ENCODE measurements at places on chromosomes 11 and 22.
A peak's percentile ranks its signal among the peaks of the same experiment; 100 is the strongest.

- no peak for DNase-seq
Measured at GRCh38 chr11:95584180-95584579, 205.4 kb downstream of the FAM76B start.

DNA sequence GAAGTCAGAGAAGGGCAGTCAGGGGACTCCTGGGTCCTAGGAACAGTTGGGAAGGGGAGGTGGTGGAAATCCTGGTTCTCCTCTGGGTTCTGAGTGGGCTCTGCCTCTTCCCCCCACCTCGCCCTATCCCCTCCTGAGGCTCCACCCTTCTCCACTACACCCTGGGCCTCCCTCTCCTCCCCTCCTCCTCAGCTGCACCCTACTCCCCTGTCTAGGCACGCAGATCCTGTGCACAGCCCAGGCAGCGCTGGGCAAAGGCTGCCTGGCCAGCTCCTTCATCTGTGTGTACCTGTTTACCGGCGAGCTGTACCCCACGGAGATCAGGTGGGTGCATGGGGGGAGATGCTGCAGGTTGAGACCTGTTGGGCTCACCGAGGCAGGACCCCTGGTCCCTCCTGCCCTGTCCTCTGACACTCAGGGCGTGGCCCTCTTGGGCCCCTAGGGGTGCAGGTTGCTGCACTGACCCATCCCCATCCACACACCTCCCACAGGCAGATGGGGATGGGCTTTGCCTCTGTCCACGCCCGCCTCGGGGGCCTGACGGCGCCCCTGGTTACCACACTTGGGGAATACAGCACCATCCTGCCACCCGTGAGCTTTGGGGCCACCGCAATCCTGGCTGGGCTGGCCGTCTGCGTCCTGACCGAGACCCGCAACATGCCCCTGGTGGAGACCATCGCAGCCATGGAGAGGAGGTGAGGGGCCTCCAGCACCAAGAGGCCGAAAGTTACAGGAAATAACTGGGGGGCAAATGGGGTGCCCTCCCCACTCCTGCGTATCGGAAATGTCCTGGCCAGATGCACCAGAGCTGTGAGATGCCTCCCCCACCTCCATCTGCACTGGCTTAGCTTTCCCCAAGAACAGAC is 25.3 kb upstream of the POLA2 start:
- no peak for DNase-seq

DNA sequence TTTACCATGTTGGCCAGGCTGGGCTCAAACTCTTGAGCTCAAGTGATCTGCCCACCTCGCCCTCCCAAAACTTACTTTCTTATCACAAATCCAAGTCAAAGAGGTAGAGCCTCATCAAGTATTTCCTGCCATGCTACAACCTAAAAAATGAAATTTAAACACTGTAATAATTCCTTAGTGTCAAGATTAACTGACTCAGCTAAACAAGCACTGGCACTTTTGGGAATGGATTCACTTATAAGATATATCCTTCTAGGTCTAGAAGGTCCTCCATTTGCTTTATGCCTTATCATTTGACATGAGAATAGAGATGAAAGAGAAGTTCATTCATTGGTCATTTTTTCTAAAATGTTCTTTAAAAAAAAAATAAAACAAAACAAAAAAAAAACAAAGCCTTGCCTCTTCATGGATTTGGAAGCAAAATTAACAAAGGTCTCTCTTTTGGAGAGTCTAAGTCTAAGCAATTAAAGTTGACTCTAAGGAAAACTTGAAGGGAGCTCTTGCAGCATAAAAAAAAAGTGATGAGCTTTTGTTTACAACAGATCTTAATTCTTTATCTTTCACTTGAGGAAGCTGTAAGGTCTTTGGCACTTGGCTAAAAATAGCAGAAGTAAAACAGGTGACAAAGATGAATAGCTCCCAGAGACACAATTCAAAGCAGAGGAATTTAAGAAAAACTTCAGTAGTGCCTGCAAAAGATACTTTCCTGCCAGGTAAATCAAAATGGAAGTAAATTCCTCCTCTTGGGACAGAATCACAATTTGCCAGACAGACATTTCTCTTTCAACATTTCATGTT is 50.3 kb downstream of the CADM1 start:
- DNase-seq = no peak

- no peak for DNase-seq
Measured at GRCh38 chr11:112844517-112844916, 116.7 kb upstream of the NCAM1 start.

DNA sequence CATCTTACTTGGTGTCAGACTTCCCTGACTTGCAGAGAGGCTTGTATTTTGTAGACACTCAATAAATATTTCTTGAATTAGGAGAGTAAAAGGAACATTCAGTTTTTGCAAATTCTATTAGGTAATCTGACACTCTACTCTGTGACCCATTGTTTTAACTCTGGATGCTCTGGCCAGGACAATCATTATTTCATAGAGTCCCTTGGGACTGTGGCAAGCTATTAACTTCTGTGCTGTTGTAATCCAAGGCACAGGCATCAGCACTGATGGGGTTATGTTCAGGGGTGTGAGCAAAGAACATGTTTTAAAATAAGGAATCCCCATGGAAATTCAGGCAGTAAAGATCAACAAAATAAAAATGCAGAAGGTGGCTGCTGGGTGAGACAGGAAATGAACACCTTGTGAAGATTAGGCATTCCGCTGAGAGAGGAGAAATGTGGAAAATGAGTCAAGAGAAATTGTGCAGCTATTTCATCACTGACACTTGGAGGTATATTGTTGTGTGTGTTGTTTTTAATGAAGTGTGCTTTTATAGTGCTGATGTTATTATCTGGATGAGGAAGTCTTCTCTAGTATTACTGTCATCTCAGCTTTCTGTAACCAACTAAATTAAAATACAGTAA is 175.2 kb downstream of the WNT11 start:
- DNase-seq = no peak

DNA sequence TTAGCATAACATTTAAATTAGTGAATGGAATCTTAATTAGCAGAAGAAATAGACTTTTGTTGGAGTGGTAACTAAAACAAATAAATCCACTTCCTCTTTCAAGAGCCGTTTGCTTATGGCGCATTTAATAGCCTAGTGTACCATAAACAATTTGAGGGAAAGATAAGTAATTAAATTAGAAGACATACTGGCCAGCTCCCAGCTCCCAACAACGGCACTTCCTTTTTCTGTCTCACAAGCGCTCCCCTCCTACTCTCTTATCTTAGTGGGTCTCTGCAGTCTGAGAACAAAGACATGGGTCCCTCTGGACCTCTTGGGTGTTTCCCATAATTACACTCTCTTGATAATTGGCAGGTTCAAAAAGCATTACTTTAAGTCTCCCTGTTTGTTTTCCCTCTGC is 146.0 kb downstream of the OPCML start:
- DNase-seq = no peak

DNA sequence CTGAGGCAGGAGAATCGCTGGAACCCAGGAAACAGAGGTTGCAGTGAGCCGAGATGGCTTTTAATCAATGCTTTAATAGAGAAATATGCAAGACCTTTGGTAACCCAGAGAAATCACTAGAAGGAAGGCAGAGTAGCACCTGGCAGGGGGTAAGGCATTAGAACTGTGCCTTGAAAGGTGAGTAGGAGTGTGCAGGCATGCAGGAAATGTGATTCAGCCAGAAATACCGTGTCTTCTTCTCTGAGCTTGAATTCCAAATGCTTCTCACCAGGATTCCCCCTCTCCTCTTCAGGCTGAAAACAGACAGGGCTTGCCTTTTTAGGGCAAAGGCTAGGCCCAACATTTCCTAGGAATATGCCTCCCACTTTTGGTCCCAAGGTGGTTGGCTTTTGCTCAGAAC is 51.0 kb downstream of the OR4D9 start:
- no peak for DNase-seq

DNA sequence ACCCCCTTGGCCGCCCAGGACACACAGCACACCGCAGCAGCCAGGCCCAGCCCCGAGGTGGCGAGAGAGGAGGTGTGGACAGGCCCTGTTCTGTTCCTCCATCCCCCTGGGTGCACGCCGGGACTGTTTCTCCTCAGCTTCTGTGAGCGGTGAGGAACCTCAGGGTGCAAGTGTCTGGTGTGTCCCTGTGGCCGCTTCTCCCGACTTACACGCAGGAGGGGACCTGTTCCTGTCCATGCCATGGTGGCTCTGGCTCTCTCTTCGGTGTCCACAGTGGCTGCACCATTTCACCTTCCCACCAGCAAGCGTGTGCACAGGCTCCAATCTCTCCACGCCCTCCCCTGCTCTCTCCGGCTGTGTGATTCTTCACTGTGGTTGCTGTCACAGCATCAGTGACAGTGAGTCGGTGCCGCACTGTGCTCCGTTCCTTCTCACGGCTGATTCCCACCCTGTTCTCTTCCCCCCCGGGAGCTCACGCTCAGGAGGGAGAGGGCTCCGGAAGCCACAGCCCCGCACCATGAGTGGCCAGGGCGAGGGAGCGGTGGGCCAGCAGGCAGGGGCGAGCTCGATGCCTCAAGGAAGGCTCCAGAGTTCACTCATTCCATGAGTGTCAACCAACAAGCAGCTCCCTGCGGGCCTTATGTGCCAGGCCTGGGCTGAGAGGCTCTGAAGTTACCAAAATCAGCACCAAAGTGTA is 18.6 kb upstream of the WNT7B start:
- no peak for DNase-seq

GRCh38 chr11:18352581-18352980 is 30.2 kb downstream of the GTF2H1 start:
- DNase-seq = no peak

- no peak for DNase-seq
Measured at GRCh38 chr11:116148056-116148455, 624.7 kb downstream of the BUD13 start.

DNA sequence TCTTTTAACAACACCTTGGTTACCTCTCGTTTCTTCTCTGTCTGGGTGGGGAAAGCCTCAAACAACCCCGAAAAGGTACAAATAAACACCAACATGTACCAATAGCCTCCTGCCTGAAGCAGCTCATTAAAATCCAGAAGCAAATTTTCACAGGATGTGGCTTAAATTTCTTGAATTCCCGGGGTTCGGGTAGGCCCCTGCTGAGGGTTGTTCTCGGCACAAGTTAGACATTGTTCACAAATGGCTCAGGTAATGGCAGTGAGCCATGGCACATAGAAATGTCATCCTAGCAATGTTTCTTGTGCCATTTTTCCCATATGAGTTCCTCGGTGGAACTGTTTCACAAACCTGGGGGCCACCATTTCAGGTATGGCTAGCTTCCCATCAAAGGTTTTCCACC is 19.7 kb upstream of the GLYATL1 start:
- DNase-seq = no peak

DNA sequence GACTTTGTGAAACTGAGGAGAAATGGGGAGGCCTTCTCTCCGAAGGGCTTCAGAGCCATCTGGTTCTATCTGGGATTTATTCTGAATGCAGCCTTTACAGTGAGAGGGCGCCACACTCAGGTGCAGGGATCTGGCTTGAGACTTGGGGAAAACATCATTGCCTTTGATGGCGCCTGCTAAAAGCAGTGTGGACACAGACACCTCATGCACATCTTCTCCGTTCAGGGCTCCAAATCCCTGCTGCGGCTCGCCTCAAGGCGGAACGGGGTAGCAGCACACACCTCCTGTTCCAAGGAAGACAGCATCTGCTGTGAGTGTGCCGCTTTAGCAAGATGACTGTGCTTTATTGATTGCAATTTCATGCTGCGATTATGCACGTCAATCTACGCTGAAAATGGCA is 37.1 kb upstream of the OLFML1 start:
- DNase-seq = no peak

DNA sequence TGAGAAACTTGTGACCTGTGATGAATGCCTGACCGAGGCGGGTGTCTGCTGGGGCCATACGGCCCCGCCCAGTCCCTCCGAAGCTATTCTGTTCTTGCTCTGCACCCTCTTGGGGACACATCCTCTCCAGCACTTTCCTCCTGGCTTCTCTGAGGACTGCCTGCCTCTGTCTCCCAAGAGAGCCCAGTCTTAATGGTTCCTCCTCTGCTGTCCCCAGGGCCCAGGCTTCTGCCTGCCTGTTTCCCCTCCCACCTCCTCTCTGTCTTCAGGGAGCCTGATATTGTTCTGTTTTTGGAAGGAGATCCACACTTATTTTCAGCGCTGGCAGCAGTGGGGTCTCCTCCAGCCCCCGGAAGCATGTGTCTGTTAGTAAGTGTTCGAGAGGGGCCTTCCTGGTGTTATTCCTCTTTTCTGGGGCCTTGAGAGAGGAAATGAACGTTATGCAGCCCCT is 18.7 kb downstream of the SYNGR1 start:
- DNase-seq = no peak

- DNase-seq = peak; percentile 36
Measured at GRCh38 chr11:73972187-73972586, 10.5 kb downstream of the UCP2 start.

DNA sequence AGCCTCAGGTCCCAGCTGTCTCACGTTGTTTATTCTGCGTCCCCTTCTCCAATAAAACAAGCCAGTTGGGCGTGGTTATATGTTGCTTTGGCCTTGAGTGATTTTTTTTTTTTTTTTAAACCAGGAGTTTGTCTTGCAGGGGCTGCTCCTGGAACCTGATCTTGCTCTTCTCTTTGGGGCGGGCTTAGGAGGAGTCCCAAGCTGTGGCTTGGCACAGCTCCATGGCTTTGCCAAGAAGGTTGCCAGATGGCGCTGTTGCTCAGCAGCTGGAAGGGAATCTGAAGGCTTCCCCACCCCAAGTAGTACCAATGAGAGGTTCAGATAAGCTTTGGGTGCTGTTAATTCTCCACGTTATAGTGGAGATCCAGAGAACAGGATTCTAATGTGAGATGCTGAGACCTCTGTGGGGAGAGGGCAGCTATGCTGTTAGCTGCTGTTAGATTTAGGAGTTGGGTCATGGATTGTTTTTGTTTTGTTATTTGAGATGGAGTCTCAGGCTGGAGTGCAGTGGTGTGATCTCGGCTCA is 2.0 kb upstream of the FERMT3 start:
- DNase-seq = peak; percentile 79

- no peak for DNase-seq
Measured at GRCh38 chr11:96123301-96123700, 199.4 kb upstream of the MTMR2 start.

- DNase-seq = no peak
Measured at GRCh38 chr11:10350334-10350733, 45.5 kb downstream of the ADM start.

- no peak for DNase-seq
Measured at GRCh38 chr22:17984114-17984513, 40.2 kb downstream of the MICAL3 start.

DNA sequence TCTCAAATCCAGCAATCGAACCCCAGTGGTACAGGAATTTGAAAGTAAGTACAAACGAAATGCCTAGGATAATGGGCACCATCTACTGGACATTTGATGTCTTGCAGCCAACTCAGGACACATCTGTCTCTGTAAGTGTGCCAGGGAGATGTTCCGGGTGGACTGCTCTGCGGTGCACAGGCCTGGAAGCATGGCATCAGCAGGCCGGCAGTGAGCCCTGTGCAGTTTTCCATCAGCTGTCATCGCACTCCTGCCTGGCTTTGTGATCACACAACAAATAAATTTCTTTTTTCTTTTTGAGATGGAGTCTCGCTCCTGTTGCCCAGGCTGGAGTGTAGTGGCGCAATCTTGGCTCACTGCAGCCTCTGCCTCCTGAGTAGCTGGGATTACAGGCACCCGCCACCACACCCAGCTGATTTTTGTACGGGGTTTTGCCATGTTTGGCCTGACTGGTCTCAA is 71.0 kb downstream of the JAM3 start:
- peak; percentile 49 for DNase-seq

GRCh38 chr11:30143098-30143705 is 87.6 kb upstream of the FSHB start:
- no peak for DNase-seq

- no peak for DNase-seq
Measured at GRCh38 chr11:131498631-131499160, 128.3 kb downstream of the NTM start.

Measured in CD8-positive, alpha-beta memory T cell (primary cell).